ENCODE measurements at places on chromosomes 4 and X.

GRCh38 chr4:40140196-40140595, 56.6 kb upstream of the RHOH start:
- no peak for DNase-seq

DNA sequence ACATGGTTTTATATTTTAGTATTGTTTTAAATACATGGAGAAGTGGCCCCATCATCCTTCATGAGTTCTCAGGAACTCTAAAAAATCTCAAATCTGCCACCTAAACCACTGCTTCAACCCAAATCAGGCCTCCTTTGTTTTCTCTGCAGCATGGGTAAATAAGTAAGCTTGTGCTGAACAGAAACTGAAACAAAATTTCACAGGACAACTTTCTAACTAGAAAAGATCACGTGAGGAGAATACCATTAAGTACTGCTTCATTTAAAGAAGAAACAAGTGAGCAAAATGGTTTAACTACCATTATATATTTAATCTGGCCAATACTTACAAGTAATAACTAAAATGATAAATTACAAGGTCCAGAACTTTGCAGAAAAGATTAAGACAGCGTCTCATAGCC, 2.5 kb downstream of the ARAP2 start:
- no peak for DNase-seq

DNA sequence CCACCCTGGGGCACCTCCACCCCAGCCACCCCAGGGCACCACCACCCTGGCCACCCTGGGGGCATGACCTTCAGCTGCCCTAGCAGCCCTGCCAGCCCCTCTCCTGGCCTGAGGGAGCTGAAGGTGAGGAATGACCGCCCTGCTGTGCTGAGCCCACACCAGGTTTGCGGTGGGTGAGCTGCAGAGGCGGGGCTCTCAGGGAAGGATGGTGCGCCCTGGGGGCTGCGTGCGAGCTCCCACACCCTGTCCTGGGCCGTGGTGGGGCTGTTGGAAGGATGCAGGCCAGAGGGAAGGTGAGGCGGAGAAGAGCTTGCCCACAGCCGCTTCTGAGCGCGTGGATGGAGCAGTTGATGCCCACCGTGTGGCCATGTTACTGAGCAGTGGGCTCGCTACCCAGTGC, 17.7 kb downstream of the UVSSA start:
- DNase-seq = no peak

DNA sequence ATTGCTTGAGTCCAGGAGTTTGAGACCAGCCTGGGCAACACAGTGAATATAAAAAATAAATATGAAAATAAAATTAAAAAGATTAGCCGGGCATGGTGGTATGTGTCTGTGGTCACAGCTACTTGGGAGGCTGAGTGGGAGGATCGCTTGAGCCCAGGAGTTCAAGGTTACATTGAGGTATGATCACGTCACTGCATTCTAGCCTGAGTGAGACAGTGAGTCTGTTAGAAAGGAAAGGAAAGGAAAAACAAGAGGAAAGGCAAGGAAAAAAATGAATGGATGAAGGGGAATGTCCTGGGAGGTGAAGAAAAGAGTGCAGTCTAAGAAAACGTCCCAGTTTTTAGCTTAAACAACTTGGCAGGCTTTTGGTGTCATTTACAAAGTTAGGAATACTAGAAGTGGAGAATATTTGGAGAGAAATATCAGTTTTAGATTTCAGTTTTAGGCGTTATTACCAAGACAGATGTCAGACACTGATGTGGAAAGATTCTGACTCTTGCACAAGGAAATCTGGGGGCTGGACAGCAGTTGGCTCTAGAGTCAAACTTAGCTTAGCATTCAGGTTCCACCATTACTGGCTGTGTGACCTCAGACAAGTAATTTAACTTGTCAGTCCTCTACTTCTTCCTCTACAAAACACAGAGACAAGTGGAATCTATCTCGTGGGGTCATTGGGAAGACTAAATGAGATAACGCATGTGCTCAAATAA, 139.0 kb downstream of the TSPAN5 start:
- no peak for DNase-seq

Measured in activated gamma-delta T cell (primary cell).